ENCODE measurements at places on chromosomes 3 and 15.

- no peak for DNase-seq
Measured at GRCh38 chr15:55741833-55742497, 987 bp downstream of the PRTG start.

DNA sequence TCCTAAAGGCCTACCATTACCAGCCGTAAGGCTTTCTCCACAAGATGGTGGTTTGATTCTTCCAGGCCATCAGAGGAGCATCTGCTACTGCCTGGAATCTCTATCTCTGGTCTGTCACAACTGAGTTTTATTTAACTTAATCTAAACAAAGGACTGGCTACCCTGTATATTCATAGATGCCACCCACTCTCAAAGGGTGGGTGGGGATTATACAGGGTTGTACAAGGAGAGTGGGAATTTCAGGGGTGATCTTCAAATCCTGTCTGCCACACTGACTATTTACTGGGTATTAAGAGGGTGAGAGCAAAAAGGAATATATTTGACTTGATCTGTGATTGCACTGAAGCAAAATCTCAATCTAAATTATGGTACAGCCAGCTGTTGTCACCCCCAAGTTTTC lies 253.3 kb downstream of the MBNL1 start:
- no peak for DNase-seq

DNA sequence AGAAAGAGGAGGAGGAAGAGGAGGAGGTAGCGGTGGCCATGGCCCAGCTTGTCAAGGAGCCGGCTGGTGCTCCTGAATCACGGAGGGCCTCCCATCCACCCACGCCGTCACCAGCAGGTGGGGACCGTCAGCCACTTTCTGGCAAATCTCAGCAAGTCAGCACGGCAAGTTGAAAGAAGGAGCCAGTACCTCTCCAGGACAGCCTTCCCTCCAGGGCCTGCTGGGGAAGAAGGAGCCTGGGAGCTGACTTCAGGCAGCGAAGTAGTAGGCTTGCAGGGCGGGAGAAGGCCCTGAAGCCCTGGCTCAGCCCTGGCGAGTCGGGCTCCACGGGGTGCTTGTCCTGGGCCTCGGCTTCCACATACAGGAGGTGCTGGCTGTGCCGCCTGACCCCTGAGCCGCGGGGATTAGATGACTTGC lies 99.2 kb upstream of the TRPM1 start:
- DNase-seq, result peak; percentile 41

GRCh38 chr3:197419696-197420095 lies 121.3 kb upstream of the DLG1 start:
- DNase-seq, result no peak

- DNase-seq, result no peak
Measured at GRCh38 chr3:190205739-190206138, 85.0 kb upstream of the P3H2 start.

GRCh38 chr3:61381745-61382392 lies 130.6 kb upstream of the FHIT start:
- DNase-seq, result no peak

GRCh38 chr3:54901906-54902685 lies 25.8 kb downstream of the LRTM1 start:
- no peak for DNase-seq

- no peak for DNase-seq
Measured at GRCh38 chr15:77508541-77509243, 88.0 kb downstream of the HMG20A start.

- DNase-seq, result no peak
Measured at GRCh38 chr15:99073008-99073717, 31.7 kb upstream of the SYNM start.

Measured in stimulated activated naive CD4-positive, alpha-beta T cell treated with Interleukin-2 at 50 U/mL for 16 hours (primary cell).